ENCODE measurements at places on chromosomes 4 and X. TPM values are rescaled to one million over a fixed set of nuclear protein-coding genes. Genes with fewer than 3 reads are reported as not detected.

GRCh38 chr4:140641105-140641555 lies 72.4 kb upstream of the UCP1 start:
- no peak for DNase-seq

DNA sequence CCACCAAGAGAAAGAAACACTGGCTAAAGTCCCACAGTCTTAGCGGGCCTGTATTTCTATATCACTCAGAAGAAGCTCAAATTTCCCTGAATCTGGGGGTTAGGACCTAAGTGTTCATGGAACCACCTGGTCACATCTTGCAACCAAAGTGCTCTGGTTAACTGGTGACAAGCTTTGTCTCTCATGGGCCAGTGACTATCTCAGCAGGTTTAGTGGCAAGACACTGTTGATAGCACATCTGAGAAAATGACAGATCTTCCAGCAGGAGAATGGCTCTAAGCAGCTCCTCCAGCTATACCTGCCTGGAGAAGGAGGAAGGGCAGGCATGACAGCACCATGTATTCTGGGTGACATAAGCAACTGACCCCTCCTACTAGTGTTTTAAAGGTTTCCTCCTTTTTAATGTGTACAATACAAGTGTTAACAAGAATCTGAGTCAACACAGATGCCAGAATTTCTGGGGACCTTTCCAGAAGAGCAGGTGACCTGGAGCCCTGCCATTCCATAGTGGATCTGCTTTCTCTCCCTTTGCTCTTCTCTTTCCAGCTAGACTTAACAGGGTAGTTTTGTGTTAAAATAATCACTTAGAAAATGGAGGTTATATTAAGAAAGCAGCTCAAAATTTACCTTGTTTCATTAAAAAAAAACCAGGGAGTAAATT lies 17.3 kb upstream of the QRFPR start:
- no peak for DNase-seq

GRCh38 chrX:106899841-106900240 lies 3.3 kb downstream of the RIPPLY1 start:
- DNase-seq: no peak

DNA sequence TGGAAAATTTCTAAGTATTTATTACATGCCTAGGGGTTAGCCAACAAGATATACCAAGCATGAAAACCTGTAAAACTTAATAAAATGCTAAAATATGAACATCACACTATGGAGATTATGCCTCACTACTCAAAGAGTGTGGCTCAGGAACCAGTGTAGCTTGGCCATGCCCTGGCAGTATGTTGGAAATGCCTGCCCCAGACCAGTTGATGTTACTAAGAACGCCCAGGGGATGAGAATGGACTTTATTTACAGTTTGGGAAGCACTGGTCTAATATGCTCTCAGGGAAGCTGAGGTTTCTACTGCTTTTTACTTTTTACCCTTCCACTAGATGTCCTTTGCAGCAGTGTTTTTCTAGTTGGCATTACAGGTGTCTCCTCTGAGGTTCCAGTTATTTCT lies 23.7 kb upstream of the TXLNG start:
- DNase-seq: no peak

DNA sequence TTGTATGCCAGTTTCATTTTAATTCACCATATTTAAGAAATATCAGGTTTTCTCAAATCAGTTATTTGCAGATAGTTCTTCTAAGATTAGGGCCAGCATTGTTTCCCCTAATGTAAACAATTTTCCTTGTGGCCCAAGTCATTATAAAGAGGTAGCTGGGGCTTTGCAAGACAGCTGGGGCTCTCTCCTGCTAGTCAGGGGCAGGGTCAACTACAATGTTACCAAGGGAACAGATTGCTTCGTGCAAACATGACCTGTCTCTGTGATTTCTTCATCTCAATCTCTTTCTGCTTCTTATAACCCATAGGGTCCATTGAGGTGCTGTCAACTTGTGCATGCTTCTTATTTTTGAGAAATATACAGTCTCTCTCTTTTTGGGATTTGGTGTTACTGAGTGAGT lies 12.1 kb downstream of the ARMCX6 start:
- DNase-seq: no peak

DNA sequence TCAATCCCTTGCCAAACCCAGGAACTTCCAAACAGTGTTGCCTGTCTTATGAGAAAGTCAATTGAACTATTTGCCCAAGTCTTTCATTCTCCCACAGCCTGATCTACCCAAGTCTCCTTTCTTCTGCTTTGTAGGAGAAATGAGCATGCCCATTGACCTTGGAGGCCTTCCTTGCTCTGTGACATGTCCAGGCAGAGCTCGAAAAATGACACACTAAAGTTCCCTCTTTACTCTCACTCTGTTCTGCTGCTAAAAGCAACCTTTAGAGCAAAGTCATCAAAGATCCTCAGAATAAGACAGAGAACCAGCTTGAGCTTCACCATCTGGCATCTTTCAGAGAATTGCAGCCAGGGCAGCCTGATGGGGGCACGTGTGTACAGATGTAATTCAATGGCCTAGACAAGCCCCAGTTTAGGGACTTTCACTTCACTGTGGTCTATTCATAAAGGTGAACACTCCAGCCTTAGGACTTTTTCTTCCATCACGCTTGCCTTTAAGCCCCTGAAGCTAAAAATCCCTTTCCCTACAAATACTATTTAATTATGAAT lies 136.4 kb downstream of the AMELX start:
- DNase-seq: no peak

DNA sequence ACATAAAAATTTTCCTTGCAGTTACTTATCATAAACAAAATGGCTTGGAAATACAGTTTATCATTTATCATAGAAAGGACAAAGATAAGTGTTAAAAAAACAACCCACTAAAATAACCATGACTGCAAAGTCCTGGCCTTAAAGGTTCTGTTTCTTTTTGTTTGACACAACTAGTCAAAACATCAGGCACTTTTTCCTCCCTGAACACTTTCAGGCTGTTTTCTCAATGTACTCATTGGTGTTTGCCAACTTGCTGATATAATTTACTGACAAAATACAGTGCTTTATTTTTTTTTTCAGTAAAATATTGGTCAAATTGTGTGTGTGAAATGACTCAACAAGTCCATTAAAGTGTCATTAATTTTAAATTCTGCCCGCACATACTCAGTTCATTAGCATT lies 156.6 kb downstream of the ADGRL3 start:
- DNase-seq: no peak

DNA sequence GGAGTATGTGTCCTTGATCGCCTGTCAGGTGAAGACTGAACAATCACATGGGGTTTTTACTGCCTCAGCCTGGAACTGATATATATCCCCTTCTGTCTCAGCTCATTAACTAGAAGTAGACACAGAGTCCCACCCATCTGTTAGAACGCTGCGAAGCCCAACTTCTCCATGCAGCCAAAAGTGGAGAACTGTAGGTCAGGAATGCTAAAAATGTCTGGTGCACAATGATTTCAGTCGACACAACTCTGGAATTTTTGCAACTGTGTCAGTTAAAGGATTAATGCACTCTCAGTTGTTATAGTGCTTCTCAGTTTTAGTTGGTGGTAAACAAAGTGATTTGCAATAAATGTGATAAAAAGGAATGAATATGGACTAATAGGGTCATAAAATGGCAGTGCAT lies 287.2 kb downstream of the INPP4B start:
- DNase-seq: no peak

DNA sequence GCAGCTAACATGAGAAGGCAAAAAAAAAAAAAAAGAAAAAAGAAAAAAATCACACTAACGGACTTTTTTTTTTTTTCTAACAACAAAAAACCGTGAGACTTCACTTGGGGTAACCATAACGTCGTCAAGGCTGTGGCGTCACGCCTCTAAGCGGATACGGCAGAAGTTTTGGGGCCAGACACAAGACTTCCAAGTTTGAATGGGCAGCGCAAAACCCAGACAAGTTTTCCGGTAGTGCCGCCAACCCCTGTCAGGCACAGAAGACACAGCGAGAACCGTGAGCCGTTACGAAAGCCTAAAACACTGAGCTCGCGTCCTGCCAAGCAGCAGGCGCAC lies 556 bp upstream of the SMARCA5 start:
- no peak for DNase-seq

GRCh38 chr4:39114436-39114835 lies 52.4 kb downstream of the KLHL5 start:
- DNase-seq: no peak

DNA sequence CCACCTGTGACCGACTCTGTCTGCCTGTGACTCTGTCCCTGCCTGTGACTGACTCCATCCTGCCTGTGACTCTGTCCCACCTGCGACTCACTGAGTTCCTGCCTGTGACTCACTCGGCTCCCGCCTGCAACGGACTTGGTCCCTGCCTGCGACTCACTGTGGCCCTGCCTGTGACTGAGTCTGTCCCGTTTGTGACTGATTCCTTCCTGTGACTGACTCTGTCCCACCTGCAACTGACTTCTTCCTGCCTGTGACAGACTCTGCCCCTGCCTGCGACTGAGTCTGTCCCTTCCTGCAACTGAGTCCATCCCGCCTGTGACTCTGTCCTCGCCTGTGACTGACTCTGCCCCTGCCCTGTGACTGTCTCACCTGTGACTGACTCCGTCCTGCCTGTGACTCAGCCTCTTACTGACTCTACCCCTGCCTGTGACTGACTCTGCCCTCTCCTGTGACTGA lies 9.6 kb upstream of the UVSSA start:
- no peak for DNase-seq

- no peak for DNase-seq
Measured at GRCh38 chr4:2101346-2102044, 42.4 kb downstream of the NAT8L start.

GRCh38 chrX:9231491-9231890 lies 197.6 kb upstream of the FAM9B start:
- peak; percentile 21 for DNase-seq

GRCh38 chr4:5992828-5993321 lies 25.4 kb downstream of the C4orf50 start:
- no peak for DNase-seq

DNA sequence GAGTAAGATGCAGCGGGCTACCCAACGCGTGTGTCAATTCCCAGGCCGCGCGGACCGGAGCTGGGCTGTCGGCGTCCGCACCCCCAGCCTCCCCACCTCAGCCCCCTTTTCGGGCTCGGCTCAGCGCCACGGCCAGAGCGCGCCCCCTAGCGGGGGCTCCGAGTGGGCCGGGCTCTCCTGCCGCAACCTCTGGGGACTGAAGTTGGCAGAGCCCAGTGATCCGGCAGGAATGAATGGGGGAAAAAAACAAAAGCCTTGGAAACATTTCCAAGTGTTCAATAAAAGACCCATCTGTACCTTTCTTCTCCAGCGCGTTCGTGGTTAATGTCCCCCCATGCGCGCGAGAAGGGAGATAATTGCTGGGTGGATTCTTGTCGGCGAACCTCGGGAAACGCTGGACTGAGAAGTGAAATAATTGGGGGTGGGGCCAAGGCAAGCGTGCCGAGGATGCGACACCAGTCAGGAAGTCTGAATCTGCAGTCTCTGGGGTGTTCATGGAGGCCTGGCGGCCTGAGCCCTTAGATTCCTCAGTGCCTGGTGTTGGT lies 5.2 kb upstream of the ARX start:
- DNase-seq: no peak

DNA sequence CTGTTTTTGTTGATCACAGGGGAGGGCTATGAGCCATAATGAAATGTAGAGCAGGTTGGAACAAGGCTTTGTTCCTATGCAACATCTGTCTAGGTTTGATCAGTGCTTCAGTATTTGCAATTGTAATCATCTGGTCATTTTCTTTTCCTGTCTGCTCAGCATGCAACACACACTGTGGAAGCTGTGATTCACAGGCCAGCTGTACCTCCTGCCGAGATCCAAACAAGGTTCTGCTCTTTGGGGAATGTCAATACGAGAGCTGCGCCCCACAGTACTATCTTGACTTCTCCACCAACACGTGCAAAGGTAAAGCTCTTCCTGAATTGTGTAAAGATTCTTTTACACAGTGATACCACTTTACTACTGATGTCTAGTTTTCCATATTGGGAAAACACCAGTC lies 181.9 kb upstream of the ANXA3 start:
- DNase-seq: no peak

- peak; percentile 79 for DNase-seq
Measured at GRCh38 chrX:9829308-9830267, 43.4 kb downstream of the SHROOM2 start.

- no peak for DNase-seq
Measured at GRCh38 chr4:17189401-17189720, 290.9 kb upstream of the LDB2 start.

GRCh38 chrX:12844319-12844718 lies 22.6 kb upstream of the TLR7 start:
- no peak for DNase-seq

- no peak for DNase-seq
Measured at GRCh38 chr4:3709061-3709845, 56.9 kb upstream of the ADRA2C start.

Gene POU3F4
- total RNA-seq: 0.82 TPM

Gene CDKL2
- 0.02 TPM for total RNA-seq

Gene CXCL3
- total RNA-seq: 0.53 TPM

Gene CPEB2
- 1.4 TPM for total RNA-seq

Gene CT45A5
- 0.50 TPM for total RNA-seq

Gene RTL3
- total RNA-seq: not detected

Gene ASB9
- total RNA-seq: 17.5 TPM

Gene AREG
- total RNA-seq: not detected

Gene SMIM10
- 7.6 TPM for total RNA-seq
